ENCODE measurements at places on chromosomes 5 and 9. TPM values are rescaled to one million over a fixed set of nuclear protein-coding genes. Genes with fewer than 3 reads are reported as not detected.
A peak's percentile ranks its signal among the peaks of the same experiment; 100 is the strongest.

DNA sequence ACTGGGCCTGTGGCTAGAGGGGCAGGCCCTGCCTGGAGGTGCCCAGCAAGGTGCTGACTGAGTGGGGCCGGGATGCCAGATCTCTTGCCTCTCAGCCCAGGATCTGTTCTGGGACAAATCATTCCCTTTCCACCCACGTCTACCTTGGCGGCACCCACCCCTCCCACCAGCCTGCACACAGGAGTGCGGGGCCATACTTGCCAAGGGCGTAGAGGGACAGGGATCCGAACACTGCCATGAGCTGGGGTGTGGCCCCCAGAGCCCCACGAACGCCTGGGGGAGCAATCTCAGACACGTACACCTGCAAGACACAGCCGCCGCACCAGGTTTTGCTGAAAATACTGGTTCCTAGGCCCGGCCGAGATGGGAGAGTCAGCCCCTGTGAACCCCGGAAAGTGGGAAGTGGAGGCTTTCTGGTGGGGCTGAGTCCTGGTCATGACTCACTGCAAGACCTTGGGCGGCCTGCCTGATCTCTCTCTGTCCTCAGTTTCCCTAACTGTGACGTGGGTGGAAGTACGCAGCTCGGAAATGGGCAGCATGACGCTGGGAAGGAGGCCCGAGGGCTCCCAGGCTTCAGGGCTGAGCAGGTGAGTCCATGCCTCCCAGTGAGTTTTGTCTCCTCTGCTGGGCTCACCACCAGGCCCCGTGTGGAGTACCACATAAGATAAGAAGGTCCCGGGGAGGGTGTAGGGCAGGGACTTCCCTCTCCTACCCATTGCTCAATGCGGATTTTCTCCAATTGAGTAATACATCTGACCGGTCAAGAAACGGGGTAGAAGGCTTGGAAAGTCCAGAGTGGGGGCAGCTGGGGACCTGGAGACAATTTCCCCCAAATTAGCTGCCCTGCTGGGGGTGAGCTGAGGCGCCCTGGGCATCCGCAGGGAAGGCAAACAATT, 2.6 kb downstream of the SLC2A6 start:
- no peak overlapping the region for H3K4me3 ChIP-seq
- peaks cover 8% of the 10 kb centered on the region for H3K36me3 ChIP-seq
- no peaks in the 10 kb centered on the region for H3K27me3 ChIP-seq
- H3K27ac ChIP-seq: no peak overlapping the region
- no peak for DNase-seq
- H3K4me1 ChIP-seq: peaks cover 8% of the 10 kb centered on the region

DNA sequence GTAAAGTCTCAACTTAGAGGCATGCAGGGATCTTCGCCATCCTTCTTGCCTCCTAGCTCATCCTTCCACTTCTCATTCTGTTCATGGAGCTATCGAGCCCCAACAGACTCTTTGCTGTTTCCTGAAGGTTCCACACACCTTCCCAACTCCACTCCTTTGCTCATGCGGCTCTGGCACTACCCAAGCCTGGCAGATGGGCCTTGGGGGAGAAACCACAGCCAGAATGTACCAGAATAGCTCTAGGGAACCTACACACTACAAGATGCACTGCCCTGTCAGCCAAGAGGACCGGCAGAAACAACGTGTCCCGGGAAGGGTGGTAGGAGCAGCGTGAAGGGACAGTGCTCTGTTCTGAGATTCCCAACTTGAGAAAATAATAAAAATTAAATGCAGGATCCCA, 178.9 kb downstream of the GABBR2 start:
- no peaks in the 10 kb centered on the region for H3K27me3 ChIP-seq
- DNase-seq: no peak
- no peaks in the 10 kb centered on the region for H3K36me3 ChIP-seq
- no peak overlapping the region for H3K27ac ChIP-seq
- no peaks in the 10 kb centered on the region for H3K4me1 ChIP-seq

DNA sequence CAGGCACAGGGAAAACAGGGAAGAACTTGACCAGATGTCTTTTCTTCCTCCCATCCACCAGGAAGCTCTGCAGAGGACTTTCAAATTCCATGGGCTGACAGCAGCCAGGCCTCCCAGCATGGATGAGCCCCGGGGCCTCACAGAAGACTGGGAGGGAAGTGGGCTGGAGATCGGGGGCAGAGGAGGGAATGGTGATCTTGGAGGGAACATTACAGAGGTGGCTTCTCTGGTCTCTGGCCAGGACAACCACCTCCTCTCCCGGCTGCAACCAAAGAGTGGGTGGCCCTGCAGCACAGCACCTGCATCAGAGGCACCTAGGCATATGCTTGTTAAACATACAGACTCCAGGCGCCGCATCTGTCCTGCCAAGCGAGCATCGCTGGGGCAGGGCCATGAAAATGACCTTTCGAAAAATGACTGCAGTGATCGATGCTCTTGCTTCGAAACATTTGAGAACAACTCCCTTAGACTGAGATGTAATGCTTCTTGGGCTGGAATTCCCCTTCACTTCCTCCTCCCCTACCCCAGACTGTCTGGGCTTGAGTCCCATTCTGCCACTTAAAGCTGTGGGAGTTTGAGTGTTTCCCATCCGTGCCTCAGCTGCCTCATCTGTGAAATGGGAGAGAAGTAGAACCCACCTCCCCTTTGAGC, 68.7 kb upstream of the UNC5A start:
- H3K27me3 ChIP-seq: peaks cover 19% of the 10 kb centered on the region
- H3K27ac ChIP-seq: no peak overlapping the region
- H3K36me3 ChIP-seq: no peaks in the 10 kb centered on the region
- H3K4me1 ChIP-seq: peaks cover 7% of the 10 kb centered on the region
- no peak overlapping the region for H3K4me3 ChIP-seq

GRCh38 chr5:169248996-169249395, 51.9 kb downstream of the SLIT3 start:
- H3K36me3 ChIP-seq: no peaks in the 10 kb centered on the region
- no peaks in the 10 kb centered on the region for H3K4me1 ChIP-seq

DNA sequence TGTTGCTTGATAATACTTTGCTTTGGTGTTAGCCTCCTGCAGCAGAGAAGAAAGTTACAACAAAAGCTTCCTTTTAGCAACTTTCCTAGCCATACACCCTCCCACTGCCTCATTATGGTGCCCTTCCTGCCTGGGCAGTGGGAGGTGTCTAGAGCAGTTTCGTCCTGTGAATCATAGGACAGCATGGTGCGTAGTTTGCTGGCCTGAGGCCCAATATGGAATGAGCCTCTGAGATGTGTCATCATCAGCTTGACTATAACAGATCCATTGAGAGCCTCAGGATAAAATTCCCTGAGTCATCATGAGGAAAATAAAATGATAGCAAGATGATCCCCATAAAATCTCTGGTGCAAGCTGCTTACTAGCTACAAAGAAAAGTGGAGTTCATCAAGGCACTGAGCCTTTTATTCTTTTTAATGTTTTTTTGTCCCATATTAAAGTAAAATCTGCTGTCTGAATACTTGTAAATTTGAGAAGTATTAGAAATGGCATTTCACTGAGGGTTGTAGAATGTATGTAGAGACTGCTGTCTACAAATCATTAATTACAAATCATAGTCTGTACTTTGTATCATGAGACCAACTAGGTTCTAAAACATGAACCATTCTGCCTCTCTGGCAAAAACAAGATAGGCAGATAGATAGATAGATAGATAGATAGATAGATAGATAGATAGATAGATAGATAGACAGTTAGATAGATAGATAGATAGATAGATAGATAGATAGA, 303.0 kb upstream of the PDE4D start:
- no peaks in the 10 kb centered on the region for H3K27me3 ChIP-seq
- H3K36me3 ChIP-seq: no peaks in the 10 kb centered on the region
- H3K4me1 ChIP-seq: no peaks in the 10 kb centered on the region
- no peak for DNase-seq
- no peak overlapping the region for H3K27ac ChIP-seq
- H3K4me3 ChIP-seq: no peak overlapping the region

LVRN gene
- not detected for total RNA-seq

DNA sequence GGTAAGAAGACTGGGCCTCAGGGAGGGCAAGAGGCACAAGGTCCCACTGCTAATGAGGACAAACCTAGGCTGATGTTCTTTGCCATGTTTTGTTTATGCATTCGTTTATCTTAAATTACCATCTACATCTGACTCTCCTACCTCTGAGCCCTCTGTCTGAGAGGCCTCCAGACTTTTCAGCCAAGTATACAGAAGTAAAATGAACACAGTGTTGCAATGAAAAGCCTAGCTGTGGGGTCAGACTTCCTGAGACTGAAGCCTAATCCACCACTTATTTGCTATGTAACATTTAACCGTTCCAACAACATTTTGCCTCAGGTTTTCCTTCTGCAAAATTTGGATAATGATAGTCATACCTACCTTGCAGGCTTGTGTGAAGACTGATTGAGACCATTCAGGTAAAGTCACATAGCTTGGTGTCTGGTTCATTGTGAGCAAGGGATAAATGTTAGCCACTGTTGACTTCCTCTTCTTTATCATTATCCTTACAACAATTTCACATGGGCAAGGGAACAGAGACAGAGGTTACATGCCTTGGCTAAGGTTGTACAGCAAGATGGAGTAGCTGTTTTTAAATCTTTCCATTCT, 374.9 kb upstream of the CLINT1 start:
- H3K27ac ChIP-seq: no peak overlapping the region
- H3K4me1 ChIP-seq: no peaks in the 10 kb centered on the region
- H3K4me3 ChIP-seq: no peak overlapping the region
- H3K36me3 ChIP-seq: no peaks in the 10 kb centered on the region
- H3K27me3 ChIP-seq: no peaks in the 10 kb centered on the region

DNA sequence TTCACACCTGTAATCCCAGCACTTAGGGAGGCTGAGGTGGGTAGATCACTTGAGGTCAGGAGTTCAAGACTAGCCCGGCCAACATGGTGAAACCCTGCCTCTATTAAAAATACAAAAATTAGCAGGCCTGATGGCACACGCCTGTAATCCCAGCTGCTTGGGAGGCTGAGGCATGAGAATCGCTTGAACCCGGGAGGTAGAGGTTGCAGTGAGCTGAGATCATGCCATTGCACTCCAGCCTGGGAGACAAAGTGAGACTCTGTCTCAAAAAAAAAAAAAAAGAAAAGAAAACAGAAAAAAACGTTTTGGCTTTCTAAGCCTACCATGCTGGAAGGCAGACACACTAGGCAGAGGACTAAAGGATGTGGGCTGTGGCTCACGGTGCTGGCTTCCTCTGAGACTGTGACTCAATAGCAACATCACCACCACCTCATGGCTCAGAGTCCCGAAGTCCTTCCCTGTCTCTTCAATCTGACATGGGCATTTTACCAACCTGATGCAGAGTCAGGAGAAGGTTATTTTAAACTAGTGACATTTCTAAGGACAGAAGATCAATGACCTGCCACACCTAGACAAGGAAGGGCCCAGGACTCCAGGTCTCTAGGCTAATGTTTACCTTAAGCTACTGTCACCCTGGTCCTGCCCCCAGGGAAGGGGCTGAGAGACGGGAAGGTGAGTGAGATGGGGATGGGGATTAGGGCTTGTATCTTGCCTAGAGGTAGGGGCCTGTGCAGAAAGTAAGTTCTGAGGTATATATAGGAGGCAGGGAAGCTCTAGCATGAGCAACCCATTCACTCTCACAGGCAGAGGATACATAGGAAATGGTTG, 3.7 kb downstream of the ECSCR start:
- peaks cover 68% of the 10 kb centered on the region for H3K4me1 ChIP-seq
- DNase-seq: peak; percentile 82
- no peaks in the 10 kb centered on the region for H3K27me3 ChIP-seq
- H3K4me3 ChIP-seq: no peak overlapping the region
- peak overlapping the region; percentile 75 for H3K27ac ChIP-seq
- no peaks in the 10 kb centered on the region for H3K36me3 ChIP-seq

- H3K36me3 ChIP-seq: no peaks in the 10 kb centered on the region
- no peak overlapping the region for H3K4me3 ChIP-seq
- no peak overlapping the region for H3K27ac ChIP-seq
- H3K4me1 ChIP-seq: no peaks in the 10 kb centered on the region
- no peak for DNase-seq
- H3K27me3 ChIP-seq: peaks cover 4% of the 10 kb centered on the region
These were observed 60.9 kb upstream of the GLRX start for GRCh38 chr5:95883185-95884016.

DNA sequence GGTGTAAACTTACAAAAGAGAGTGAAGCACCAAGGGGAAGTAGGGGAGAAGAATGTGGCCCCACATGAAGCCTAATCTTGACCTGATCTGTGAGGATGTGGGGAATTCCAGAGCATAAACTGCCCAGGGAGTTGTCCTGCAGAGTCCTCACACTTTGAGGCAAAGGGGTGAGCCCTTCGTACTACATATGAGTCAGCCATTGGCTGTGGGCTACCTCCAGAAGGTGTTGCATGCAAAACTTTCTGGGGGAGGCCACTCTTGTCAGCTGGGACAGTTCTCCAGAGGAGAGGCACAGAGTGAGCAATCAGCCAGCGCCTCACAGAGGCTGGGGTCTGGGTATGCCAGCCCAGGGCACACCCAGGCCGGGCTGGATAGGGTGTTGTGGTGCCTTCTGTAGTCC, 98.1 kb upstream of the NMUR2 start:
- no peak for DNase-seq
- no peak overlapping the region for H3K27ac ChIP-seq
- no peaks in the 10 kb centered on the region for H3K36me3 ChIP-seq
- H3K27me3 ChIP-seq: peaks cover 2% of the 10 kb centered on the region
- H3K4me3 ChIP-seq: no peak overlapping the region

DNA sequence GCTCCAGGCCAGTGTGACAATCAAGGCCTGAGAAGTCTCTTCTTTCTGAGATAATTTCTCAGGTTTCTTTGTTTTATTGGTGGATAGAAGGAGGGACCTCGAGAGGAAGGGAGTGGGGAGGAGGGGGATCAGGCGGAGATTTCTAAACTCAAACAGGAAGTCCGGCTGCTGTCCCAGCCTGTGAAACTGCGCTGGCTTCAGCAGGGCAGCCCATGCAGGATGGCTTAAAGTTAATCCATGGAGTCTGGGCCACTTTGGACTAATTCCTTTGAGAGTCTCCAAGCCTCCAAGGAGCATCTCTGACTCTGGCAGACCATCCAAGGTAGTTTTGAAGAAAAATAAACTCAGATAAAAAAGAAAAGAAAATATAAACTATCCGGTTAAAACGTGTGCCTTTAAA, 378.5 kb downstream of the MLLT3 start:
- H3K27ac ChIP-seq: no peak overlapping the region
- peaks cover 20% of the 10 kb centered on the region for H3K4me1 ChIP-seq
- no peak for DNase-seq
- no peak overlapping the region for H3K4me3 ChIP-seq

GRCh38 chr5:172178991-172179989, 8.7 kb downstream of the STK10 start:
- DNase-seq: peak; percentile 55
- H3K27ac ChIP-seq: peak overlapping the region; percentile 95
- peaks cover 97% of the 10 kb centered on the region for H3K4me1 ChIP-seq
- H3K27me3 ChIP-seq: no peaks in the 10 kb centered on the region

ADGRD2 gene
- total RNA-seq: not detected

GRCh38 chr5:176736931-176737745, 73.2 kb upstream of the UNC5A start:
- H3K27ac ChIP-seq: no peak overlapping the region
- no peak overlapping the region for H3K4me3 ChIP-seq
- H3K27me3 ChIP-seq: peaks cover 86% of the 10 kb centered on the region
- H3K4me1 ChIP-seq: no peaks in the 10 kb centered on the region
- no peak for DNase-seq

IL33 gene
- not detected for total RNA-seq

Measured in T-cell (primary cell).